ENCODE measurements at places on chromosomes 4 and X. TPM values are rescaled to one million over a fixed set of nuclear protein-coding genes. Genes with fewer than 3 reads are reported as not detected.

The SORBS2 gene
- 41.8 TPM for total RNA-seq

The PRRG3 gene
- total RNA-seq, result not detected

- DNase-seq, result no peak
These were observed 230.6 kb upstream of the SPRY1 start for GRCh38 chr4:123166023-123166422.

GRCh38 chr4:41750626-41751448 is 2.3 kb upstream of the PHOX2B start:
- no peak for DNase-seq

The DIPK2B gene
- total RNA-seq, result not detected
